Activated CD4-positive, alpha-beta T cell treated with anti-CD3 and anti-CD28 coated beads for 36 hours (primary cell): ENCODE measurements at places on chromosomes 12 and 14.

DNA sequence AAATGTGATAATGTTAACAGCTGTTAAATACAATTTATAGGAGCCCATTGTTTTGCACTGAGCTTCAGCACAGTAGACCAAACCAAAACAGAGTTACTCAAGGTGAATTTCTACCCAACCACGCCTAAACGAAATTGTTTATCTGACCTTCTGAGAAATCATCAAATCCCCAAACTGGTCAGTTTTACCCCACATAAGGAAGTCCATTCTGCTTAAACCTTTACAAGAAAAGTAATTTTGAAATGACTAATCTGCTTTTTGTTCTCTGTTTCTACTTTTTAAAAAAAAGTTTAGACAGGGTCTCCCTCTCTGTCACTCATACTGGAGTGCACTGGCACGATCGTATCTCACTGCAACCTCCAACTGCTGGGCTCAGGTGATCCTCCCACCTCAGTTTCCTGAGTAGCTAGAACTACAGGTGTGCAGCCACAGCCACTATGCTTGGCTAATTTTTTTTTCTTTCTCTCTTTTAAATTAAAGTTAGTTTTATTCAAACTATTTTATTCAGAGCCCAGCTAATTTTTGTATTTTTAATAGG, 1.4 kb upstream of the RNF10 start:
- no peak overlapping the region for H3K4me3 ChIP-seq
- DNase-seq: no peak
- peaks cover 36% of the 10 kb centered on the region for H3K4me1 ChIP-seq
- no peaks in the 10 kb centered on the region for H3K27me3 ChIP-seq

DNA sequence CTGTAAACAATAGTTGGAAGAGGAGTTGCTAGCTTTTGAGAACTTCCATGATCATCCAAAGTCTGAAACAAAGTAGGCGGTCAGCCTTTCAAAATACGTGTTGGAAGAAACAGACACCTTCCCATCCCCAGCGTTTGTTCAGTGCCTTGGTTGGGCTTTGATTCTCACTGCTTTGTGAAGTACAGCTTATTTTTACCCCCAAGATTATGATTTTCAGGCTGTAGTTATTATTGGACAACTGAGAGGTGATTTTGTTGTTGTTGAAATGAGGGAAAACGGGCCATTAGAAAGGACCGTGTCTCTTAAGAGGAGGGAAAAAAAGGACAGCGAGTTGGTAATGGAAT, 921 bp upstream of the CEP83 start:
- no peak for DNase-seq
- H3K4me3 ChIP-seq: peak overlapping the region; percentile 96
- H3K4me1 ChIP-seq: peaks cover 30% of the 10 kb centered on the region
- peaks cover 10% of the 10 kb centered on the region for H3K27me3 ChIP-seq

DNA sequence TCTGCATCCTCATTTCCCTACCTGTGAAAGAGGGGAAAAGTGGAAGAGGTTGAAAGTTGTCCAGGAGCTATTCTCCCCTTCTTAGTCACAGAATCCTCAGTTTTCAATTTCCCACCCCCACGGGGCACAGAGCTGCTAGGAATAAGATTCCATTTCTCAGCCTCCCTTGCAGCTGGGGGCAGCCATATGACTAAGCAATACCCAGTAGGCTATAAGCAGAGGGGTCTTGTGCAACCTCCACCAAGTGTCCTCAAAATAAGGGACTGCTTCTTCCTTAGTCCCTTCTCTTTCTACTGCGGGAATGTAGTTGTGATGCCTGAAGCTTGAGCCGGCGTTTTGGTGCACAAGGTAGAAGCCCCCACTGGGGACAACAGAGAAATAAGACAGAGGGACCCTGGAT, 40.9 kb downstream of the VWF start:
- DNase-seq: no peak
- no peak overlapping the region for H3K27ac ChIP-seq
- H3K27me3 ChIP-seq: no peaks in the 10 kb centered on the region
- H3K36me3 ChIP-seq: no peaks in the 10 kb centered on the region
- no peak overlapping the region for H3K4me3 ChIP-seq

GRCh38 chr12:124913474-124914391, 717 bp downstream of the UBC start:
- DNase-seq: peak; percentile 98
- no peaks in the 10 kb centered on the region for H3K27me3 ChIP-seq
- H3K4me1 ChIP-seq: peaks cover 72% of the 10 kb centered on the region
- peaks cover 42% of the 10 kb centered on the region for H3K36me3 ChIP-seq
- H3K4me3 ChIP-seq: peak overlapping the region; percentile 100

DNA sequence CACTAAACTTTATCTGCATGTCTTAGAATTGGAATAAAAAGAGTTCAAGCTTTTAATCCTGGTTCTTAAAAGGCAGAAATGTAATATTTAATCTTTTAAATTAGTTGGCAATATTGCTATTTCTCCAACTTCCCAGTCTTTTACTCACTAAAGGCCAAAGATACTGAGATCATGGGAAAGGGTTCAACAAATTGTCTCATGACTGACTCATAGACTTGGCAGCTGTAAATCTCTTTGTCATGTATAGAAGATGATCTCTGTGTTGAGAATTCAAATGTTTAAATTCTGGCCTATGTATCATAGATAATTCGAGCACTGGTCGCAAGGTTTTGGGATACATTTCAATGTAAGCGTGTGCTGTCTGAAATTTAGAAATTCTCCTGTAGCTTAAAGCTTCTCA, 40.1 kb upstream of the STRAP start:
- peaks cover 6% of the 10 kb centered on the region for H3K27me3 ChIP-seq
- no peaks in the 10 kb centered on the region for H3K4me1 ChIP-seq
- H3K36me3 ChIP-seq: no peaks in the 10 kb centered on the region
- no peak for DNase-seq

DNA sequence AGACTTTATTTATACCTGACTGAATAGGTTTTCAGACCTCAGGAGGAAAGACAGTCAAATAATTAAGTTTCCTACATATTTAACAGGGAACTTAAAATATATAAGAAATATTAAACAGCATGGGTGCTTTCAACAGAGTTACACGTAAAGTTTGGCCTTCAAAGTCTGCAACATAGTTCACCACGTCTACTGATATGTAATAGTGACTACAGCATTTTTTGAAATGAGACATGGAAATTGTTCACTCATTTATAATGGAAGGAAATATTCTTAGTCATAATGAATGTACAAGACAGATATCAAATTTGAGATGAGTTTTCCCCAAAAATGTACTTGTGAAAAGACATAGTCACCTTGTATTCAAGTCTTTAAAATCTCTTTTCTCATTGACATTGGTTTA, 56.7 kb upstream of the KCNMB4 start:
- no peak for DNase-seq
- no peak overlapping the region for H3K4me3 ChIP-seq
- no peaks in the 10 kb centered on the region for H3K27me3 ChIP-seq
- H3K27ac ChIP-seq: no peak overlapping the region
- H3K36me3 ChIP-seq: peaks cover 27% of the 10 kb centered on the region

DNA sequence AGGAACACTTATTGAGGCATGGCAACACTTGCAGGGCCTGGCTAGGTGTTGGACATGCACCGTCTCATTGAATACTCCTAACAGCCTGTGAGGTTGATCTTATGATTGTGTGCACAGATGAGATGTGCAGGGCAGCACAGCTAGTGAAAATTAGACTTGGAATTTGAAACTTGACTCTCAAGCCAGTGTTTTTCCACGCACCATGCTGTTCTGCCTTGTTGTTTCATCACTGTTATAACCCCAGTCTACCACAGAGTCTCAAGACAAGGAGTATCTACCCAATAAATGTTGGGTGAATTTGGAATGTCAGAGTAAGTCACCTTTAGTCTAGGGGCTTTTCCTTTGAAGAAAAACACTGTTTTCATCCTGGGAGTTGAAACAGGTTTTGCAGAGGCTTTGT, 55.8 kb upstream of the LRIG3 start:
- no peak for DNase-seq
- no peaks in the 10 kb centered on the region for H3K4me1 ChIP-seq
- no peaks in the 10 kb centered on the region for H3K36me3 ChIP-seq
- no peaks in the 10 kb centered on the region for H3K27me3 ChIP-seq

DNA sequence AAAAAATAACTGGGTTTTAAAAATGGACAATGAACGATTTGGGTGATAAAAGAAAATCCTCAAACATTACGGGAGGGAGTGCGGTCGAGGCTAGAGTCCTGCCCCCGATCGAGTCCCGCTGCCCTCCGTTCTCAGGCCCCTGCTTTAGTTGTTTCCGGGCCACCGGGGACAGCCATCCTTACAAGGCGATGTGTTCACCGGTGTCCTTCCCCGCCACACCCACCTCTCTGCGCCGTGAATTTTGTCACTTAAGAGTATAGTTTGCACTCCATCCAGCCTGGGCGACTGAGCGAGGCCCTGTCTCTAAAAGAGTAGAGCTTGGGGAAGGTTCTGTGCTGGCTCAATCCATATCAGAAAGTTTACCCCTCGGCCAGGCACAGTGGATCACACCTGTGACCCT, 2.9 kb downstream of the ULK1 start:
- H3K27ac ChIP-seq: no peak overlapping the region
- H3K4me3 ChIP-seq: peak overlapping the region; percentile 78
- no peak for DNase-seq
- peaks cover 5% of the 10 kb centered on the region for H3K36me3 ChIP-seq
- H3K27me3 ChIP-seq: no peaks in the 10 kb centered on the region

- H3K27ac ChIP-seq: no peak overlapping the region
- H3K4me1 ChIP-seq: peaks cover 2% of the 10 kb centered on the region
- DNase-seq: no peak
Measured at GRCh38 chr14:65042731-65043372, 56.2 kb downstream of the FNTB start.

DNA sequence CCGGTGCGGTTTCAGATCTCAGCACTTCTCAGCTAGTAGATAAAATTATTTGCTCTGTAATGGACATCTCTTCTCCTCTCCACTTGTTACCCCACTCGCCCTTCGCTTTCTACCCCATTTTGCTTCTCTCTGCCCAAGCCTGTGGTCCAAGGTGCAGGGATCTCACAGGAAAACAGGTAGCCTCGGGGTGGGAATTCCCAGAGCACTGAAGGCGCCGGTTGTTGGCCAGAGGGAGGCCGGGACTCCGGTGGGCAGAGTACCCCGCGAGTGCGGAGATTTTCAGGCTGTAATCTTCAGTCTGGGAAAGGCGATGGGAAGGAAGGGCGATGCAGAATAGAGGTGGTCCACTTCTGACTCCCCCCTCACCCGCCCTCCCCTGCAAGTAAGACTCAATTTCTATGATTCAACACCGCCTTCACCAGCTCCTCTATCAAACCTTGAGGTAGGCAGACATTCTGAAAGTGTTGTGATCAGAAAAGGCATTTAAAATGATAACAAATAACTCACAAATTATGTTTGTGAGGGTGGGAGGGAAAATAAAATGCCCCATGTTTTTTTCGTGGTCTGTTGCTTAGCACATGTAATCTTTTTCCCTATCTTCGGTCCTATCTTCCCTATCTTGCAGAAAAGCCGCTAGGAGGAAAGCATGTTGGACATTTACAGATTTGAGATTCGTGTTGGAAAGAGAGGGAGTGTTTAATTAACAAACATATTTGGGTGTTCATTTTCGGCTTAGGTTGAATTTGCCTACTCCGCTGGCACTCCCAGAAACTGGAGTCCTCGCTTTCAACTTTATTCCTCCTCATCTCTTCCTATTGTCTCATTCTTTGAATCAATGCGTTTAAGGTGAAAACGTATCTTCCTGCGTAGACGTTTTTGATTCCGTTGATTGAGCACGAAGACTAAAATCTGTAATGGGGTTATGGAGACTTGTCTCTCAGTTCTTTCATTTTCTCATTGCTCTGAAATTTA, 8.5 kb downstream of the FOXG1 start:
- no peak for DNase-seq
- H3K36me3 ChIP-seq: no peaks in the 10 kb centered on the region
- no peaks in the 10 kb centered on the region for H3K4me1 ChIP-seq
- H3K27ac ChIP-seq: no peak overlapping the region
- peaks cover 67% of the 10 kb centered on the region for H3K27me3 ChIP-seq
- H3K4me3 ChIP-seq: no peak overlapping the region

- no peaks in the 10 kb centered on the region for H3K27me3 ChIP-seq
- H3K4me3 ChIP-seq: no peak overlapping the region
- no peaks in the 10 kb centered on the region for H3K36me3 ChIP-seq
- no peak overlapping the region for H3K27ac ChIP-seq
Measured at GRCh38 chr14:94933486-94933885, 163.6 kb upstream of the GSC start.

DNA sequence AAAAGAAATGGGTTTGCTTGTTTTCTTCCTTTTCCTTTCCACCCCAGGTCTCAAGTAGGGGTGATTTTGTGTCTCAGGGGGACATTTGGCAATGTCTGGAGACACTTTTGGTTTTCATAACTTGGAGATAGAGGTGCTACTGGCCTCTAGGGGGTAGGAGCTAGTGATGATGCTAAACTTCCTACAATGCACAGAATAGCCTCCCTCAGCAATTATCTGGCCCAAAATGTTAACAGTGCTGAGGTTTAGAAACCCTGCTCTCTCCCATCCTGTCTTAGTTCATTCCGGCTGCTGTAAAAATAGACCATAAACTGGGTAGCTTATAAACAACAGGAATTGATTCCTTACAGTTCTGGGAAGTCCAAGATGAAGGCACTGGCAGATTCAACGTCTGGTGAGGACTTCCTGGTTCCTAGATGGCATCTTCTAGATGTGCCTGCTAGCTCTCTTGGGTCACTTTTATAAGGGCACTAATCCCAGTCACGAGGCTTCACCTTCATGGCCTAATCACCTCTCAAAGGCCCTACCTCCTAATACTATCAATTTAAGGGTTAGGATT, 7.4 kb upstream of the GAS2L3 start:
- peaks cover 5% of the 10 kb centered on the region for H3K4me1 ChIP-seq
- DNase-seq: no peak
- H3K36me3 ChIP-seq: no peaks in the 10 kb centered on the region
- peaks cover 23% of the 10 kb centered on the region for H3K27me3 ChIP-seq
- no peak overlapping the region for H3K4me3 ChIP-seq

- peaks cover 18% of the 10 kb centered on the region for H3K4me1 ChIP-seq
- peaks cover 20% of the 10 kb centered on the region for H3K27me3 ChIP-seq
- H3K36me3 ChIP-seq: no peaks in the 10 kb centered on the region
- no peak within 1 kb of the TSS for H3K27ac ChIP-seq
- DNase-seq: peak; percentile 75
Measured at GRCh38 chr12:55707841-55708694, at the start of gene ITGA7. Gene ITGA7 (minus strand): TSS chr12:55707904. CDS start chr12:55707682, 222 bp downstream.

- H3K4me1 ChIP-seq: peaks cover 2% of the 10 kb centered on the region
- no peak overlapping the region for H3K4me3 ChIP-seq
- no peak for DNase-seq
Measured at GRCh38 chr14:65981192-65981843, 504.9 kb upstream of the CCDC196 start.

GRCh38 chr12:27260746-27261145, 16.7 kb downstream of the STK38L start:
- H3K4me1 ChIP-seq: peaks cover 27% of the 10 kb centered on the region
- peaks cover 4% of the 10 kb centered on the region for H3K36me3 ChIP-seq
- no peak overlapping the region for H3K4me3 ChIP-seq
- no peak overlapping the region for H3K27ac ChIP-seq
- no peaks in the 10 kb centered on the region for H3K27me3 ChIP-seq
- no peak for DNase-seq

DNA sequence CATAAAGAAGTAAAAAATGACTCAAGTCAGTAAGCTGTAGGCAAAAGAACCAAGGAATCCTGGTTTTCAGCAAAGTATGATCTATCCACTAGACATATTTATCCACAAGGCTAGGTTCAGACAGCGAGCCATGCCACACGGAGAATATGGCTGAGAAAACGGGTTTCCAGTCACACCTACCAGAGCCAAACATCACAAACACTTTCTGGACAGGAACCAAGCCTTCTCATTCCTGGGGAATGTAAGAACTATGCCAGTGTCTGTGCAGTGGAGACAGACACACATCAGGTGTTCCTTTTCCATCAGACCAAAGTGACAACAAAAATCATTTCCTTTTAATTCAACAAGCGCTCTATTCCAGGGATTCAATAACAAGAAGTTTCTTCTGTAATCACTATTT, 41.1 kb downstream of the AREL1 start:
- no peak for DNase-seq
- no peak overlapping the region for H3K27ac ChIP-seq
- peaks cover 13% of the 10 kb centered on the region for H3K4me1 ChIP-seq
- H3K4me3 ChIP-seq: no peak overlapping the region
